ENCODE measurements at places on chromosomes 13 and 19.

GRCh38 chr13:51765142-51765515 lies 38.8 kb downstream of the DHRS12 start:
- DNase-seq: no peak

DNA sequence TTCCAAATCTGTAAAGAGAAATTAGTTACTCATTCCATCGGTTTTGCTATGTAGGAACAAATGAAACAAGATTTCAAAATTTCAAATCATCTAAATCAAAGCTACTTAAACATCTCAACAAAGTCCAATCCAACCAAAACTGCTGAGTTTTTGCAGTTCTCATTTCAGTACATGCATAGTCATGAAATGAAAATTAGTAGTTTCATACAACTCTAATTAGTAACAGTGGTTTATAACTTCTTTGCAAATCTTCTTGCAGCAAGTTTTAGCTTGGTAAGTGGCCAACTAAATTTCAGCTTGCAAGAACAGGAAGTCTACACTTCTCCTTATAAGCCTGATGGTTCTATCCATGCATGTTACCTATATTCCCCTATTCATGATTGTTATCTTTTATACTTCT lies 75.6 kb downstream of the SPRY2 start:
- DNase-seq: no peak

DNA sequence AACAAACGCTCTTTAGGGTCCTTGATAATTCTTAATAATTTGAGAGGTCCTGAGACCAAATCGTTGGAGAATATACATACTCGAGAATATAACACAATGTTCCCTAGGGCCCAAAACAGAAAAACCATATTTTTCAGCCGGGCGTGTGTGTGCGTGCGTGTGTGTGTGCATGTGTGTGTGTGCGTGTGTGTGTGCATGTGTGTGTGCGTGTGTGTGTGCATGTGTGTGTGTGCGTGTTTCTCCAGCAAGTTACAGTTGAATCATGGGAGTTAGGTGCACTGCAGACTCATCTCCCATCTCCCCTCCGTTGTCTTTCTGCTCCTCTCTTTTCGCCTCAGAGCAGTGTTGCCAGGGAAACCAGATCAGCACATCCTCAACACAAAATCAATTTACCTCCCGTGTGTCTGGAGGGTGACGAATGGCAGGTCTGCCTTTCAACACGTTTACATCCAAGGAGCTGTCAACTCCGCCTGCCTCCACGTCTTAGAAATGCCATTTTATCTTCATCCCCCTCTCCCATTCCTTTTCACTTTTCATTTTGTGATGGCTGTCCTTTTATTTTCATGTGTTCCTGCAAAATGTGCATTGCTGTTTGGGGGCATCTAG lies 8.3 kb upstream of the PNMA8B start:
- no peak for DNase-seq

GRCh38 chr19:17450264-17451075 lies 2.0 kb upstream of the TMEM221 start:
- no peak for DNase-seq

DNA sequence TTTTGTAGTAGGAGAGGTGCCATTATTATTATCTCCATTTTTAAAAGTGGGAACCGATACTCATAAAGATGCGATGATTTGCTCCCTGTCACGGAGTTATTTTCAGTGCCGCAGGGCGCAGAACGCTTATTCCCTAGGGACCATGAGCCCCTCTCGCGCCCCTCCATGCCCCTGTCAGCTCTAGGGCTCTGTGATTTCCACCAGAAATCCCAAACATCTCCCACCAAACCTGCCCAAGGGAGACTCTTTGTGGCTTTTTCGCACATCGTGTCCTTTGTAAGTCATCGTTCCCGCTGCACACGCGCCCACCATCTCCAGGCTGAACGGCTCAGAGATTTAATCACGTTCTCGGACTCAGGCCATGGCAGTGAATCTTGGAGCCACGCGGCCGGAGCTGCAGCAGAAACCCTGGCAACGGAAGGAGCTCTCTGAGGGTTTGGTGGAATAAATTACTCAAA lies 105.1 kb downstream of the DNAJC15 start:
- DNase-seq: no peak

GRCh38 chr13:34277936-34278335 lies 460.0 kb downstream of the RFC3 start:
- DNase-seq: no peak

DNA sequence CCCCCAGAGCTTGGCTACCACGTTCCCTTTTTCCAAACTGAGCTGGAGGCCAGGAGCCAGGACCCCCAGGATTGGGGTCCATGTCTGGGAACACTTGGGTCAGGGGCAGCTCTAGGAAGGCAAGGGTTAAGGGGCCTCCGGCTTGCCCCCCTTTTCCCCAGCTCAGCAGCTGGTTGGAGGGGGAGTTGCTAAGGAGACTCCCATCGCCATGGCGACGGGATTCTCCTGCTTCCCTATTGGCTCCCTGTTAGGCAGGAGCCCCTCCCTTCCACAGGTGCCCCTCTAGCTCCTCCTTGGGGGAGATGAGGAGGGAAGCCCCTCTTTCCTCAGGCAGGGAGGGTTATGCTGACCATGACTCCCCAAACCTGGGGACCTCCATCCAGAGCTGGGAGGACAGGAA lies 33.9 kb downstream of the PDE4A start:
- DNase-seq: no peak

- no peak for DNase-seq
These were observed 533.7 kb downstream of the LIG4 start for GRCh38 chr13:107681600-107681999.

DNA sequence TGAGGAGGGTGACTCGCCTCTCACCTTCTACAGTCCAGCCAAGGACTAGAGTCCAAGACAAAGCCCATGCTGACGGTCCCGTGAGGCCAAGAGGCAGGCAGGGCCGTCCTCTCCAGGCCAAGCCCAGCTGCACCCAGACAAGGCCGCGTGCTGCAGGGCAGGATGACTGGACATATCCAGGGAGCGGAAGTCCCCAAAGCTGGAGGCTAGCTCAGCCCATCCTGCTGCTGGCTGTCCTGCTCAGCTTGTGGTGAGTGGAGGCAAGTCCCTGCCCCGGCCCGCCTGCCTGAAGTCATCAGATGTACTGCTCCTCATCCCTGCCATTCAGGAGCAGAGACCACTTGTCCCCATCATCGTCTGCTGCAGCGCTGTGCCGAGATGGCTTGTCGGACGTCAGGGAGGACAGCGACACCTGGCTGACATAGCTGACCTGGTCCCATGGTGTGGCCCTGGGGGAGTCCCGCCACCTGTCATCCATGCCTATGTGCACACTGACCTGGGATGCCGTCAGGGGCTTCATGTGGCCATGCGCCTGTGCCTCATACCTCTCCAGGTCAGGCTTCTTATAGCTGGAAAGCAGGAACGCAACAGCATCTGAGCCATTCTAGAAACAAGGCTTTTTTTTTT lies 72.8 kb downstream of the CCDC70 start:
- no peak for DNase-seq

DNA sequence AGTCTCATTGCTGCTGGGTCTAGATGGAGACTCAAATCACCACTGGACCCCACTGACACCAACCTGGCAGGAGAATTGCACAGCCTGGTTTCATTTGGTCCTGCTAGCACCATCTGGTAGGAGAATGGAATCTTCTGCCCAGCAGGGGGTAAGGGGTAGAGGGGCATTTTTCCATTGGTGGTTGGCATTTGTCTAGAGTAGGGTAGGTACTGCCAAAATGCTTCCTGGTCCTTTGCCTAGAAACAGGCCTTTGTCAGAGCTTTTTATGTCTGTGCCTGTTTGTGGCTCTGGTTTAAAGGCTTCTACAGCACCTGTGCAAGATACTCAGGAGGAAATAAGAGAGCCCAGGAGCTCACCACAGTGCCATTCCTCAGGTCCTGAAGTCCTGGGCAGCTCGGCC lies 121.3 kb downstream of the KCTD12 start:
- no peak for DNase-seq

GRCh38 chr13:24927810-24928404 lies 163.9 kb downstream of the RNF17 start:
- DNase-seq: no peak

DNA sequence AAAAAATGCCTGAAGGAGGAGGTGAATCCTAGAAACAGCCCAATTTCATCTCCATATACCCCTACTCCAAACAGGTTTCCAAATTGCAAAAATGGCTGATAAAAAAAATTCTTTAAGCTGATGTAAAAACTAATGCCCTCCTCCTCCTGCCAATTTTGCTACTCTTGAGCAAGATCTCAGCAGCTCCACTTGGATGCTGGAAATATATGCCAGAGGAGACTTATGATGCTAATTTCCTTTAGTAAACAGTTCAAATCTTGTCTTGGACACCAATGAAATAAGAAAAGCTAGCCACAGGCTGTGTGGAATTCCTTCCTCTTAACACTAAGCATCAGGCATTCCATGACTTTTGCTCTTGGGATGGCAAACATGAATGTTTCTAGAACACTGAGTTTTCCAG lies 67.5 kb downstream of the INSR start:
- DNase-seq: no peak

- DNase-seq: no peak
These were observed 2523.2 kb upstream of the PCDH20 start for GRCh38 chr13:63938851-63939250.

GRCh38 chr13:110697842-110698241 lies 8.1 kb downstream of the CARS2 start:
- DNase-seq: no peak

- DNase-seq: no peak
These were observed at the start of gene HTR2A for GRCh38 chr13:46896341-46897137. Gene HTR2A (minus strand): TSS chr13:46897053. CDS start chr13:46895906, 1,147 bp downstream.

GRCh38 chr13:112450904-112451240 lies 74.7 kb downstream of the SPACA7 start:
- no peak for DNase-seq
